ENCODE measurements at places on chromosomes 3 and 15.
A peak's percentile ranks its signal among the peaks of the same experiment; 100 is the strongest.

DNA sequence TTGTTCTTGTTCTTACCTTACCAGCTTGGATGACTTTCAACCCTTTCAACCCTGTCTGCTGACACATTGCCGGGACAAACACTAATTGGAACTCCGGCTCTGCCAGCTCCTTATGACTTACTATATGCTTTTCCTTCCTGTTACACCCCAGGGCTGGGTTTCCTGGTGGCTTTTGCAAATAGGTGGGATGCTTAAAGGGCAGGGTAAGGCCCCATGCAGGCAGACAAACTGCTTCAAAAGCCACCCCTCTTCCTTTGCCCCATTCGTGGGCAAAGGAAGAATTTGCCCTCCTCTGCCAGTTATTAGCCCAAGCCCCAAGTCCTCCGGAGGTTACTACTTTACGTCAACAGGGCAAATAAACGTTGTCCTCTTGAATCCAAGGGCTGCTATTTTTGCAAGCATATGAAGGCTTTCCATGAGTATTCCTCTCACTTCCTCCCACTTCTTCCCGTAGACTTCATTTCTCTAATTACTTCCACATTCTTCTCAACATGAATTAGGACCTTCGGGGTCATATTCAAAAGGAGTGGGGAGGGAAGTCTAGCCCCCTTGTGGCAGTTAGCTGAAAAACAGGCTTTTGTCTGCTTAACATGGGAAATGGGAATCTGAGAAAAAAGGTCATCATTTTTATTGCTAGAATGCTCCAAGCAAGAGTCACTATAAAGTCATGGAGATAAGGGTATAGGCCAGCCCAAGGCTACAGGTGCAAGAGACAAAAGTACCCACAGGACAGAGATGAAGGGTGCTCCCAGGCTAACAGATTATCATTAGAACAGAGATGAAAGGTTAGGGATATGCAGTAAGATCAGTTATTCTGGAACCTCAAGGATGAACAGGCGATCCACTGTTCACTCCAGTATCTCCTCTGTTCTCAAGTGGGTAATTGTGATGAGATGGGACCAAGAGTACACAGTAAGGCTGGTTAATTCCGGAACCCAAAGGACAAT, 56.3 kb upstream of the FSTL1 start:
- no peak for DNase-seq

DNA sequence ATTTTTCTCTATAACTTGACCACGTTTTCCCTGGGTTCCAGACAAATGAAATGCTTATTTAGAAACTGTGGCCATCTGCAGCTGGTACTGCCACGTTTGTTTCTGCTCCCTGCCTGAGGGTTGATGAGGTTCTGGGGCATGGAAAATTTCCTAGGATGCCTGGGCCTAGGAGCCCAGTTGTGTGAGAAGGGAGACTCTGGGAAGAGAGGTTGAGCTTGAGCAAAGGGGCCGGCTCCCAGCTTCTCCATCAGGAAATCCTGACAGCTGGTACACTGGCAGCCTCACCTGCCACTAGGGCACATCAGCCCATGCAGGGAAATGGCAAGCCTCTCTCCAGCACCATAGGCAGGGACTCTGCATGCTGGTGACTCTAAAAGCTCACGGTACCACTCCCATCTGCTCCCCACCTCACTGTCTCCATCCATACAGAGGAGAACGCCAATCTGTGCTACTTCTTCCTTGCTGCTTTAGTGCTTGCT, 165.4 kb upstream of the PPP2R3A start:
- no peak for DNase-seq

GRCh38 chr3:66479532-66479947, 21.3 kb downstream of the LRIG1 start:
- DNase-seq, result no peak

DNA sequence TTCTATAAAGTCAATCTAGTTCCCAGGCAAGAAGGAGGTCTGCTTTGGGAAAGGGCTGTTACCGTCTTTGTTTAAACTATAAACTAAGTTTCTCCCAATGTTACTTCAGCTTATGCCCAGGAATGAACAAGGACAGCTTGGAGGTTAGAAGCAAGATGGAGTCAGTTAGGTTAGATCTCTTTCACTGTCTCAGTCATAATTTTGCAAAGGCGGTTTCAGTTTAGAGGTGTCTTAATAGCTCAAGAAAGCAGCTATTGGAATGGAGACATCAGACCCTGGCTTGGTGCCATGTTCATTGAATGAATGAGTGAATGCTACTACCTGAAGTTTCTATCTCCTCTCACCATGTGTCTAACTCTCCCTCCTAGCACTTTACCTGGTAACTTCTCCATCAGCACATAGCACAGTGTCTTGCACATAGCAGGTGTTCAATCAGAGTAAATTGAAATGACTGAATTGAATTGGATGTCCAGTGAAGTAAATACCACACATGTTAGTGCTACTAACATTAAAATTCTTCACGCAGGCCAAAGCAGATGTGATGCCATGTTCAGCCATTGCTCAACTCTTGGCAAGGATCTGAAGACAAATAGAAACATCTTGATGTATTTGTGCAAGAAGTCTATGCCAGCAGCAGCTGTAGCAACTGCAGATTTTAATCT, 28.2 kb downstream of the CLEC3B start:
- DNase-seq, result no peak

- no peak for DNase-seq
Measured at GRCh38 chr3:80606073-80606472, 838.3 kb upstream of the ROBO1 start.

DNA sequence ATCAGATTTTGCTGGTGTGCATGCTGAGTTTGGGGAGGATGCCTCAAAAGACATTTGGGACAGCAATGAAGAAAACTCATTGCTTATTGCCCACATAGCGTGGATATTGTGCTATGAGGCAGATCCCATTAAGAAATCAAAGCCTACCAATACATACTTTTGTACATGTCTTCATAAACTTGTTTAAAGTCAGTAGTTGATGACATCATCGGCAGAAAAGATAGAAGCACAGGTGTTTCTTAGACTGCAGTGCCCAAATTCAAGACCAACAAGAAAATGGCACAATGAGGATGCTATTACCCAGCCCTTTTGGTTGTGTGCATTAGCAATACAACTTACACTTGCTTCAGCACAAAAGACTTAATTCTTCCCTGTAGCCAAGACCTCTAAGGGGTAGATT, 428.7 kb upstream of the RARB start:
- DNase-seq, result no peak

DNA sequence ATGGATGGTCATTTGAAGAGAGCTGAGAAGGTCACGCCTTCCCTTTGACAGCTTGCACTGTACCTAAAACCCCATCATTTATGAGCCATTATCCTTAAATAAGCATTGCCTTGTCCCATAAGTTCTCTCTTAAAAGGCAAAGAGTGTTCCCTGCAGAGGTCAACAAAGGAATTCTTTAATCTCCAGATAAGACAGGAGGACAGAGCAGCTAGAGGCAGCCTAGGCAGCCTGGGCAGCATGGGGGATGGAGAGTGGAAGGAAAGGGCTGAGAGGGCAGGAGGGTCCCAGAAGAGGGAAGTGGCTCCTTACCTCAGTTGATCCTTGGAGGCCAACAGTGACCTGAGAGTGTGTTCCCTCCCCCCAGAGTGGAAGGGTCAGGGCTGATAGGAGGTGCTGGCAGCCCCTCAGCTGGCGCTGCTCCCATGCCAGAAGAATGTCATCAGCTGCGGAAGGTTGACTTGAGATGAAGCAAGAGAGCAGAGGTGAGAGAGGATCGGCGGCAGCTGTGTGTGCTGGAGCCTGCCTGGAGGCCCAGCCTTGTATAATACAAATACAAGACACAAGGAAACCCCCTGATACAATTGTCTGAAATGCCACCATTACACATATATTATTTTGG, 12.8 kb downstream of the KBTBD13 start:
- no peak for DNase-seq

- DNase-seq, result no peak
Measured at GRCh38 chr3:170301405-170301804, 56.1 kb upstream of the SKIL start.

DNA sequence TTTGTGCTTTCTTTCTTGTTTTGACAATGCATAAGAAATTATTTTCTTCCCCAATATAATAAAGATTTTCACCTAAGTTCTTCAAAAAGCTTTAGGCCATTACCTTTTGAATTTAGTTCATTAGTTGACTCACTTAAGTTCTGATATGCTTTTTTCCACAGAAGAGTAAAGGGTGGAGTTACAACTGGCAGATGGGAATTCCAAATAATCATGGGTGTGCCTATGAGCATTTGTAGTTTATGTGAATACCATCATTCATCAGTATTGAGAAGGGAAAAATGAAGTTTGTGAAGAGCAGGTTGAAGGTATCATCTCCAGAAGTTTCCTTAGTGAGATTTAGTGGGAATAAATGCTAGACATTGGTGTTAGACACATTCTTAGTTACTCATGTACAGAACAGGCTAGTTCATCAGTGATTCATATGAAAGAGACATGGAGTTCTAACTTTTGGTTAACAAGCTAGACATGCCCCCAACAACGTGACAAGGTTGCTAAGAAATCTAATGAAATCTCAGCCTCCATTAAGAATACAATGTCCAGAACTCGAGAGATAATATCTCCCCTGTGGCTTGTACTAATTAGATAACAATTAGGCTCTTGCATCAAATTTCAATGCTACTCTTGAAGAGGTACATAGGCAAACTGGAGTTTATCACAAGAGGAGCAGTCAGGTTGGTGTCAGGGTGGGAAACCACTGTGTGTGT, 16.9 kb upstream of the ALCAM start:
- no peak for DNase-seq

DNA sequence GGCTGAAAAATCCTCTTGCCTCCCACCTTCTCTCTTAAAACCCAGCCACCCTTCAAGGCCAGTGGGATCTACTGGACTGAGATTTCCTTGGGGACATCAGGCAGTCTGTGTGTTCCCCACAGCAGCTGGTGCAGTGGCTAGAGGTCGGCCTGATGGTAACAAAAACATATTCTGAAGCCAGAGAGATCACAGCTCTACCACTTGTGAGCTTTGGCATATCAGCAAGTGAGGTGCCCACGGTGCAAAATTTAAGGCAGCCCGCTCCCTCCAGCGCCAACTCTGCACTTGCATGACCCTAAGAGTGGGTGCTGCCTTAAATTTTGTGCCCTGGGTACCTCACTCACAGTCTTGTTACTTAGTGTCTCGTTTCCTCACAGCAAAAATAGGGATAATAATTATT, 97.2 kb downstream of the MESD start:
- no peak for DNase-seq

- DNase-seq, result no peak
Measured at GRCh38 chr3:178971614-178972013, 100.0 kb downstream of the ZMAT3 start.

DNA sequence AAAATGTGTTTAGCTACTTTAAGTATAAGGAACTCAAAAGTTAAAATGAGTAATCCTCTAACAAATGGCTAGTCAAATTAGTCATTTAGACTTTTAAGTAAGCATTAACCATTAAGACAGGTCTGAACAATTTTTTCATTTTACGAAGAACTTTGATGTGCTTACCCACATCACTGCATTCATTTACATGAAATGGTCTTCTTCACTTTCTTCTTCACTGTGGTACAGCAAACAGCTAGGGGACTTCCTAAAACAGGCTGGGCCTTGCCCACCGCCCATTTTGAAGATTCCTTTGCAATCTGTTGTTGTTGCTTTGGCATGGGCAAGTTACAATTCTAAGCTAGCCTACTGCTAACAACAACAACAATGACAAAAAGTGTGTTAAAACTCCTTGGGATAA, 67.4 kb downstream of the CBLB start:
- no peak for DNase-seq

- DNase-seq, result no peak
Measured at GRCh38 chr3:70607469-70607868, 295.0 kb upstream of the MDFIC2 start.

DNA sequence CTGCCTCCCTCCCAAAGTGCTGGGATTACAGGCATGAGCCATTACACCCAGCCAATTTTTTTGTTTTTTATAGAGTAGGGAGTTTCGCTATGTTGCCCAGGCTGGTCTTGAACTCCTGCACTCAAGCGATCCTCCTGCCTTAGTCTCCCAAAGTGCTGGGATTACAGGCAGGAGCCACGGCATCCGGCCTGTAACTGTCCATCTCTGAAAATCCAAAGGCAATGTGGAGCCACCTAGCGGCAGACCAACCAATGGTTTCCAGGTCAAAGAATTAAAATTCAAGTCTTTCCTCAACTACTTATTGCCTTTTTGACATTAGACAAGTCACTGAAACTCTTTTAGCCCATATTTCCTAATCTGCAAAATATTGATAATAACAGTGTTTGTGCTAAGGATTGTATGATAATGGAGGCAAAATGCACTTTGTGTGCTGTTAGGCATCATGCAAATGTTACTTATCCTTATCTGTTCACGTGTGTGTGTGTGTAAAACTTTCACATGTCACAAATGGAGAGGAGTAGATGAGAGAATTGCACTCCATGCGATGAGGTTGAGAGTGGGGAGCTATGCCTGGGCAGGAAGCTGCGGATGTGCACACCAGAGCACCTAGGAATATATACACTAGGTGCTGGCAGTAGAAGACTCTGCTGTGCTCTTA, 48.7 kb downstream of the COL8A1 start:
- peak; percentile 3 for DNase-seq

DNA sequence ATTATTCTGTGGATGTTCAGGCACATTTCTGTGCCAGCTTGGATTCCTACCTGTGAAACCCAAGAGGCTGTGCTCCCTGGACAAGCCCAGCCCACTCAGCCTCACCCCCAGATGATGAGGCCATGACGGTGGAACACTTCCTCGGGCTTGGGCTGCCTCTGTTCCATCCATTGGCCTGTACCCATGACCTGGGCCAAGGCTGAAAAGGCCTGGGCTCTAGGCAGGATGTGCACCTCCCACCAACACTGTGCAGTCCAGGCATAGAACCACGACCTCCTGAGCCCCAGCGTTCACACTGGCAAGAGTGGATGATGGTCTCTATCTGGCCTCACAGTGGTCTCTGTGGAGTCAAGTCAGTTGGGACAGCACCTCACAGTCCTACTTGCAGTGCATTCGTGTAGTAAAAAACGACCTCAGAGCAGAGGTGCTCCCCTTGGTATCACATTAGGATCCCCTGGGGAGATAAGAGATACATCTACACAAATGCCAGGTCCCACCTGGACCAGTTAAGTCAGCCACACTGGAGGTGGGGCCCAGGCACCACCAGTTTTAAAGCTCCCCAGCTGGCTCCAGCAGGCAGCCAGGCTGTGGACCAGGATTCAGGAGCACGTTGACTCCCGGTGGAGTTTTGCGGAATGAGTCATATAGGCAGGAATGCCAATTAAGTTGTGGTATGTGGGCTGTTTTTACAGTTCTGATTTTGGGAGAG, 39.0 kb upstream of the IGF1R start:
- no peak for DNase-seq

DNA sequence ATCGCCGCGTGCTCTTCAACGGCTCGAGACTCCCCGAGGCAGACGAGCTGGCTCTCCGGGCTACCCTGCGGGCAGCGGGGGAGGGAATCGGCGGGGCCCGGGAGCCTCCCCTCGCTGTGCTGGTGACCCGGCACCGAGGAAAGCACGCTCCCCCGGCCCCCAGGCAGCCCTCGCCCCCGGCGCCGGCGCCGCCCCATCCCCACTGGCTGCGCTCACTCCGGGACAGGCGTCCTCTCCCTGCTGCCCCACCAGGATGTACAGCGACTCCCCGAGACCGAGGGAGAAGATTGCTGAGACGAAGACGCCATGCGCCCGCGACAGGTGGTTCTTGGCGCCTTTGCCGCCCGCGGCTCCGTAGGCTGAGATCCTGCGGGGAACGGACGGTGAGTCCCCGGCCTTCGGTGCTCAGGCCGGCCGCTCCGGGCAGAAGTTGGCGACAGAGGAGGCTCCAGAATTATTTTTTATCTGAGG, 1.7 kb downstream of the LTK start:
- DNase-seq, result no peak

GRCh38 chr3:125172346-125172745, 40.2 kb downstream of the SLC12A8 start:
- DNase-seq, result no peak
